CD4-positive, alpha-beta memory T cell (primary cell): ENCODE measurements at places on chromosomes 11 and 22. TPM values are rescaled to one million over a fixed set of nuclear protein-coding genes. Genes with fewer than 3 reads are reported as not detected.

DNA sequence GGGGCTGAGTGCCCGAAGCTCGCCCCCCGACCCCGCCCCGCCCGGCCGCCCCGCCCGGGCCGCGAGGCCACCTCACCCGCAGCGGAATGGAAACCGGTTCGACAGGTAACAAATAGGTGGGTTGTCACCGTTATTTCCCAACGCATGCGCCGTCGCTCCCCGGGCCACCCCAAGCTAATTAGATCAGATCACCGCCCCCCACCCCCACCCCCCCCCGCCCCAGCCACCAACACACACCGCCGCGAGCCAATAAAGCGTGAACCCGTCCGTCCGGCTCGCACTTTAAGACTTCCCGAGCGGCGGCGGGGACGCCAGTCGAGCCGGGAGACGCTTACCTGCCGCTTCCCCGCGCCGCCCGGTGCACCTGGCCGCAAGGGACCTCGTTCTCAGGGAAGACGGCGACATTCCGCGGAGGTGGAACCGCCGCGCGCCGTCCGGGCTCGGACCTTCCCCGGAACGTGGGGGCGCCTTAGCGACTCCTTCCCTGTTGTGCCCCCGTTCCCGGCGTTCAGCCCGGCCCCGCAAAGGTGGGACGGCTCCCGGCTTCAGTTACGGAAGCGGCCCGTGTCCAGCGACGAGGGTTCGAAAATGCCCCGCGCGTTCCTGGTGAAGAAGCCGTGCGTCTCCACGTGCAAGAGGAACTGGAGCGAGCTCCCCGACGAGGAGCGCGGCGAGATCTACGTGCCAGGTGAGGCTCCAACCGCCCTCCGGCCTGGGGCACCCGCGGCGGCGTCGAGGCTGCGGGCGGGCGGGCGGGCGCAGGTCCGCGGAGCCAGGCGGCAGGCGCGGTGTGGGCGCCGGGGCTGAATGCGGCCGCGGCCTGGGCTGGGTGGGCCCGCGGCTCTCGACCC lies at the start of gene OVOL1:
Gene OVOL1 (plus strand): TSS at position 278 of the 851 bp plus-strand sequence. CDS start 311 bp downstream, at position 589.
- H3K4me3 ChIP-seq: no peak within 1 kb of the TSS
- H3K27ac ChIP-seq: no peak within 1 kb of the TSS
- peak; percentile 33 for DNase-seq
- H3K36me3 ChIP-seq: no peaks in the 10 kb centered on the region
- peaks cover 39% of the 10 kb centered on the region for H3K4me1 ChIP-seq
- peaks cover 20% of the 10 kb centered on the region for H3K27me3 ChIP-seq

GRCh38 chr11:66176650-66177049 lies 91.8 kb upstream of the RAB1B start:
- H3K36me3 ChIP-seq: peaks cover 7% of the 10 kb centered on the region
- H3K27me3 ChIP-seq: no peaks in the 10 kb centered on the region
- H3K27ac ChIP-seq: no peak overlapping the region

- DNase-seq: no peak
- no peak overlapping the region for H3K4me3 ChIP-seq
- H3K27ac ChIP-seq: no peak overlapping the region
- H3K4me1 ChIP-seq: no peaks in the 10 kb centered on the region
- no peaks in the 10 kb centered on the region for H3K36me3 ChIP-seq
Measured at GRCh38 chr22:46519377-46519776, 18.0 kb downstream of the CELSR1 start.

DNA sequence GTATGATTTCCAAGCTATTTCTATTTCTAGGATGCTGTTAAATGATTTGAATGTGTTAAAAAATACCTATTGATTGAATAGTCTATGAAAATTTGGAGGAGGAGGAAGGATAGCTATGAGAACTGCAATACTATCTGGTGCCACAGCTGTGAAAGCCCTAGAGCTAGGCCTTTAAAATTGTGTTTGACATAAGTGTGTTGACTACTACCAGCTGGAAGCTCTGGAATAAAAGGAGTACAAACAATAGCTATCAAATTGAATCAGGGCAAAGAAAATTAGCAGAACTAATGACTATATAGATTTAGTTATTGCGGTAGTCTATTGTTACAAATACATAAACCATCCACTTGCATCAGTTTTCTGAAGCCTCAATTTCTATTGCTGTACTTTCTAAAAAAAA lies 124.8 kb upstream of the CNTN5 start:
- no peak overlapping the region for H3K4me3 ChIP-seq
- H3K27me3 ChIP-seq: no peaks in the 10 kb centered on the region
- no peak overlapping the region for H3K27ac ChIP-seq
- no peaks in the 10 kb centered on the region for H3K36me3 ChIP-seq
- H3K4me1 ChIP-seq: no peaks in the 10 kb centered on the region
- DNase-seq: no peak

DNA sequence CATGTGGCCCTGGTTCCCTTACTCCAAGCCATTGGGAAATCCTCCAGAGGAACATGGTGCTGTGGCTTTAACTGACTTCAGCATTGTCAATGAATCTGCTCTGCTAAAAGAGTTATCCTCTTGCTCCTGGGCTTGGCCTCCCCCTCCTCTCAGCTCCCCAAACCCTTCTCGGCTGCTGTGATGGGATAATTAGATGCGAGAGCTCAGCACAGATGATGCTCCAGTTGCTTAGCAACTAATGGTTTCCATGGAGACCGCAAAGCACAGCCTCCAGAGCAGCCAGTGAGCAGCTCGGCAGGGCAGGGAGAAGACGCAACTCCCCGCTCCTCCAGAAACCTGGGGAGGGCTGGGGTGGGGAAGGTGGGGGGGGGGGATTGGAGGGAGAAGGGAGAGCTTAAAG lies 2.8 kb upstream of the UPK2 start:
- H3K36me3 ChIP-seq: no peaks in the 10 kb centered on the region
- no peak for DNase-seq
- no peaks in the 10 kb centered on the region for H3K27me3 ChIP-seq
- peaks cover 5% of the 10 kb centered on the region for H3K4me1 ChIP-seq
- no peak overlapping the region for H3K27ac ChIP-seq
- no peak overlapping the region for H3K4me3 ChIP-seq

- no peaks in the 10 kb centered on the region for H3K4me1 ChIP-seq
- no peak overlapping the region for H3K4me3 ChIP-seq
- H3K27ac ChIP-seq: no peak overlapping the region
- H3K36me3 ChIP-seq: no peaks in the 10 kb centered on the region
- no peaks in the 10 kb centered on the region for H3K27me3 ChIP-seq
Measured at GRCh38 chr11:86089659-86090058, 20.8 kb upstream of the PICALM start.

DNA sequence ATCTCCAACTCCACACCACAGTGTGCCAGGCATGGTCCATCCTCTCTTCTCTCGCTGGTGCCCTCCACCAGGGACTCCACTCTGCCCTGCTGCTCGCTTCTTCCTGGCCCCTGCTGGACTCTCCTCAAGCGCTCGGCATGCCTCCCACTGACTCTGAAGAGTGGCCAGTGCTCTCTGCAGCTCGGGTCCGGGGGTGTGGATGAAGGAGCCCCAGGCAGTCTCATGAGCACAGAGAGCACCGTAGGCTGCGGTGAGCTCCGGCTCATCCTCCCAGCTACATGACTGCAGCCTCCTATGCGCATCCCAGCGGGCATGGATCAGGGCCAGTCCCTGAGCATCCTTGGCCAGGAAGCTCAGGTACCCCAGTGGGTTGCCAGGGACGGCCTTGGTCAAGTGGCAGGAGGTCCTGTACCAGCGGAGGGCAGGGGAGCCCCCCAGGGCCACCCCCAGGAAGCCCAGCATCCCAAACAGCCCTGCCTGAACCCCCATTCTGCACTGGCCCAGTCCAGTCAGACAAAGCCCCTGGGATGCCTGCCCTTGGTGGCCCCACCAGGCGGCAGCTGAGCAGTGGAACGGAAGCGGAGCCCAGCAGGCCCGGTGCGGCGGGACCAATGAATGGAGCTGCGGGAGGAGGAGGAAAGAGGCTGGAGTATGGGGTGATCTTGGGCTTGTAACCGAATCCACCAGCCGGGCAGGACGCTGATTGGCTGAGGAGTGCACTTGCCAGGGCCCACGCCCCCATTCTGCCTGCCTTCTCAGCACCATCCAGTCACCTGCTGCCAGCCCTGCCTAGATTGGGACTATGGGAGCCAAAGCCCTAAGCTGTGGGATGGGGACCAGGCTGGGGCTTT lies at the start of gene PLA2G3:
Gene PLA2G3 (minus strand): TSS at position 643 of the 851 bp plus-strand sequence. CDS start 154 bp downstream, at position 489.
- DNase-seq: no peak
- no peaks in the 10 kb centered on the region for H3K36me3 ChIP-seq
- no peak within 1 kb of the TSS for H3K4me3 ChIP-seq
- no peaks in the 10 kb centered on the region for H3K27me3 ChIP-seq
- no peak within 1 kb of the TSS for H3K27ac ChIP-seq

GRCh38 chr22:26708256-26709009 lies 51.0 kb downstream of the MIAT start:
- H3K27me3 ChIP-seq: no peaks in the 10 kb centered on the region
- H3K4me1 ChIP-seq: peaks cover 10% of the 10 kb centered on the region
- DNase-seq: no peak
- H3K4me3 ChIP-seq: no peak overlapping the region
- H3K36me3 ChIP-seq: peaks cover 10% of the 10 kb centered on the region

- H3K27me3 ChIP-seq: no peaks in the 10 kb centered on the region
- H3K36me3 ChIP-seq: no peaks in the 10 kb centered on the region
- no peak for DNase-seq
- H3K27ac ChIP-seq: no peak overlapping the region
Measured at GRCh38 chr11:57432149-57432561, 5.2 kb upstream of the SLC43A3 start.

DNA sequence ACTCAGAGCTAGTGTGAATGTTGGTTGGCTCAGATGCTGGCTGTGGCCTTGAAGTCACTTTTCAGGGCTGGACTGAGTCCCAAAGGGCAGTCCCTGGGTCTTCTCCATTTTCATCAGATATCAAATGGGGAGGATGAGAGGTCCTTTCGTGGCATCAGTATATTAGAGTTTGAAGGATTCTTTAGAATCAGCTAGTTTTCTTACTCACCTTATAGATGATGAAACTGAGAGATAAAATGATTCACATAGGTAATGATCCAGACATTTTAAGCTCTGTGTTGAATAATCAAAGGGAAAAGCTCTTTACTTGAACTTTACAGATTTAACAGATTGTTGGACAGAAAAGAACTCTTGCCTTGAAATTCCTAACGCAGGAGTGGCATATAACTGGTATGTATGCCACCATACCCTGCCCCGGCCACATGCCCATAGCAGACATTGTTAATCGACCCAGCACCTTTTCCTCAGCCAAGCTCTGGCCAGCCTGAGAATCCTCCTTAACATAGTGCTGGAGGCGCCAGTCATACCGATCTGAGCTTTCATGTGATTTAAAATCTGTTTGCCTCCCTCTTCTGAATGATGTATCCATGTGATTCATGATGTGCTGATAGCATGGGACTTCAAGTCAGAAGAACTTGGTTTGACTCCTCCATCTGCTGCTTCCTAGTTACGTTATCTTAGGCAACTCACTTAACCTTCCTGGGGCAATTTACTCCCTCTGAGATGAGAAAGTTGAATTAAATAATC lies 60.0 kb downstream of the BARX2 start:
- DNase-seq: no peak
- no peaks in the 10 kb centered on the region for H3K27me3 ChIP-seq
- H3K36me3 ChIP-seq: no peaks in the 10 kb centered on the region
- no peak overlapping the region for H3K4me3 ChIP-seq

DNA sequence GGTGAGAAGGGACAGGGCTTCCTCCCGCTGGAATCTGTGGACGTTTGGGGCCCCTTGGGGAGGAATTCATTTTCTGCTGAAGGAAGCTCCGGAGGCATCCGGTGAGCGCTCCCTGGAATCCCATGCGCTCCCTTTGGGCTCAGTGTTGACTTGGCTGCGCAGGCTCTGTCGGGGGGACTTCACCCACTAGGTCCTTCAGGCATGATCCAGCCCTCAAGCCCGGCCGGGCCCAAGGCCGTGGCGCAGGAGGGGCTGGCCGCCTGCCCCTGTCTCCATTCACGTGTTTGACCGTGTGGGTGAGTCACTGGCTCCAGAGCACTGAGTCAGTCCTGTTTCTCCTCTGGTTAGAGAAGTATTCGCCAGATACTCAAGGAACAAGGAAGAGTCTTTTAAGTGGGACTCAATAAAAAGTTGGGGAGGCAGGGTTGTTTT lies 1.4 kb downstream of the CTTN start:
- H3K4me3 ChIP-seq: no peak overlapping the region
- no peak overlapping the region for H3K27ac ChIP-seq
- H3K27me3 ChIP-seq: no peaks in the 10 kb centered on the region
- no peaks in the 10 kb centered on the region for H3K36me3 ChIP-seq
- DNase-seq: no peak

- H3K4me3 ChIP-seq: no peak overlapping the region
- no peak for DNase-seq
- no peak overlapping the region for H3K27ac ChIP-seq
- no peaks in the 10 kb centered on the region for H3K36me3 ChIP-seq
- no peaks in the 10 kb centered on the region for H3K27me3 ChIP-seq
- no peaks in the 10 kb centered on the region for H3K4me1 ChIP-seq
Measured at GRCh38 chr11:91835051-91835560, 389.5 kb upstream of the FAT3 start.

GRCh38 chr11:134978388-134979088 lies 566.5 kb upstream of the B3GAT1 start:
- no peak for DNase-seq
- H3K27ac ChIP-seq: no peak overlapping the region
- no peaks in the 10 kb centered on the region for H3K27me3 ChIP-seq
- no peak overlapping the region for H3K4me3 ChIP-seq
- no peaks in the 10 kb centered on the region for H3K4me1 ChIP-seq

DNA sequence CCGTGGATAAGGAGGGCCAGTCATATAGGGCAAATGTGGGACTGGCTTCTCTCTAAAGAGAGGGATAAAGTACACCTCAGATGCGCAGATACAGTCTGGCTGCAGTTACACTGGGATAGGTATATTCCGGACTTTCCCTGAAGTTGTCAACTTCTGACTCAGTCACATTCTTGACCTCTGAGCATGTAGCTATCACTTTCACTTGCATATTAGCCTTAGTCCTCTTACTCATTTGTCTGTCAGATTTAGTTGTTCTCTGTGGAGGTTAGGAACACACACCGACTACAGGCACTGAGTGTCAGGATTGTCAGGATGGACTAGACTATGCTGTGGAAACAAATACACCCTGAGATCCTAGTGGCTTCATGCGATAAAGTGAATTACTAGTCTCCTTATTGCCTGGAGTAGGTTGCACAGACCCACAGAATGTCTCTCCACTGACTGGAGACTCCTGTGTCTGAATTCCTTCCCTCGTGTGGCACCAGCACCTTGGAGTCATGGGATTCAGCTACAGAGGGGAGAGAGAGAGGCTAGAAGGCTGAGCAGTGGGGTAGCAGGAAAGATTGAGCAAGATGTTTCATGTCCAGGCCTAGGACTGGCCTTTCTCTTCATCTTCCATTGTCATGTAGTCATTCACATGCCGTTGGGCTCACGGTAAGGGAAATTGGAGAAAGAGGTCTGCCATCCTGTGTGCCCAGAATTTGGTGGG lies 654.3 kb downstream of the NTM start:
- H3K27ac ChIP-seq: no peak overlapping the region
- no peak overlapping the region for H3K4me3 ChIP-seq
- no peaks in the 10 kb centered on the region for H3K27me3 ChIP-seq

GAS2L1 gene
- total RNA-seq: 1.2 TPM

RCOR2 gene
- not detected for total RNA-seq

CCDC15 gene
- 2.6 TPM for total RNA-seq

C1QTNF5 gene
- not detected for total RNA-seq
